NCI-H2081 (cell line): ENCODE measurements at places on chromosomes 6 and 20.

DNA sequence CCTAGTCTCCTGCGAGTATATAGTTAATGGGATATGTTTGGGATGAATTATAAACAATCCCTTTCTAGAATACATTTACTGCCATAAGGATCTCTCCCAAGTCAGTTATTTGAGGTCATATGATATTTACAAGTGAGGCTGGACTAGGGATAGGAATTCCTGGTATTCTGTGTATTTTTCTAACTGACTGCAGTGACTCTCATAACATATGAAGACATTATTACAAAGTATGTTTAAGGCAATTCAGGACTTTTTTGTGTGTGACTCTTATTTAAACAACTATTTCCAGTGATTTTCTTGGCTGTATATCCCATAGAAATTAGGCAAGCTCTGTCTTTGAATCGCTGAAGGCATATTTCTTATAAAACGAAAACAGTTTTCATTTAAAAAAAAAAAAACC is 18.4 kb upstream of the TNFAIP3 start:
- no peak for DNase-seq

DNA sequence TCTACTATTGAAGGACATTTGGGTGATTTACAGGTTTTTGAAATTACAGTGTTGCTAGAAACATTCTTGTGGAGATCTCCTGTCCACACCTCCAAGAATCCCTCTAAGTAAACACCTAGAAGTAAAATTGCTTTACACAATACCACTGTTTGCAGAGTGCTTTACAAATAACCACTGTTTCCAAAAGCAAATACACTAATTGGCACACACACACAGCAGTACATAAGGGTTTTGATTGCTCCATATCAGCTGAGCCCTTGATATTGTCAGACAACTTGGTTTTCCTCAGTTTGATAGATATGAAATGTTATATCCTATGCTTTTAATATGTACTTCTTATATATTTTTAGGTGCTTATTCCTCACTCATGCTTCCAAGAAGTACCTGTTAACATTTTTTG is 6.3 kb downstream of the HMGN4 start:
- peak; percentile 33 for DNase-seq

DNA sequence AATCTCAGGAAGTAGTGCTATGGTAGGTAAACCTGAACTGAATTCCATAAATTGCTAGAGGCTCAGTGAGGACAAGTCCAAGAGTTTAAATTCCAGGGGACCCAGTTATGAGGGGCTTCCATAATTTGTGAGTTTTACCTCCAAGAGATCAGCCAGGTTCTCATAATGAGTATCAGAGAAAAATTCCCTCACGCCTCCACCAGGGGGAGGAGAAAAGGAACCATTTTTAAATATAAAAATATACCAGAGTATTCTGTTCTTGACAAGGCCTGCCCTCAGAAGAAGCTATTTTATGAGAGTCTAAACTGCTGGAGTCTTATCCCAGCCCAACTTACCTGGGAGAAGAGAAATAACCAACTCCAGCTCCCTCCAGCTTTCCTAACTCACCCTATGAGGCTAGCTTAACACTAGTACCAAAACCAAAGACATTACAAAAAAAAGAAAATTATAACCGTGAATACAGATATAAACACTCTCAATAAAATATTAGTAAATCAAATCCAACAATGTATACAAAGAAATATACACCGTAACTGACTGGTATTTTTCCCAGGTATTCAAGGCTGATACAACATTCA is 158.7 kb downstream of the TFAP2A start:
- no peak for DNase-seq

GRCh38 chr20:23254034-23254433 is 96.6 kb upstream of the NXT1 start:
- DNase-seq: no peak

DNA sequence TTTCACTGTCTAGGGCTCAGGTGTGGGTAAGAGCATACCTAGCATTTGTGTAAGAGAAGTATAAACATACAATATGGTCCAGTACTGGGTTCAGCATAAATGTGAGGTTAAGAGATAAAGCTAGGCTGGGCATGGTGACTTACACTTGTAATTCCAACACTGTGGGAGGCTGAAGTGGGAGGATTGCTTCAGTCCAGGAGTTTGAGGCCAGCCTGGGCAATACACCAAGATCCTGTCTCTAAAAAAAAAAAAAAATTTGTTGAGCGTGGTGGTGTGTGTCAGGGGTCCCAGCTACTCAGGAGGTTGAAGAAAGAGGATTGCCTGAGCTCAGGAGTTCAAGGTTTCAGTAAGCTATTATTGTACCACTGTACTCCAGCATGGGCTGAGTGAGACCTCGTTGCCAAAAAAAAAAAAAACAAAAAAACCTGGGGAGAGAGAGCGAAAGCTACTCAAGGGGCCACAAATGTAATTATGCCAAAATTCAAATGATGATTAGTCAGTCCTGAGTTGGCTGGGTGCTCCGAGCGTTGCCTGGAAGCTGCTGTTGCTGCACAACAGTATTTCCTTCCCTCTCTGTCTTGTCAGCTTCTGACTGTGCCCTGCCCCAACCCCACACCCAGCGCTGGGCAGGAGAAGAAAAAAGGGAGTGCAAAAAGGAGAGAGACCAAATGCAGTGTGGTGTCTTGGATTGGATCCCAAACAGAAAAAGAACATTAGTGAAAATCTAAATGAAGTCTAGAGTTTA is 24.0 kb downstream of the CMTR1 start:
- no peak for DNase-seq

- DNase-seq: no peak
Observed at GRCh38 chr20:61369731-61370520, 117.9 kb downstream of the CDH4 start.

- DNase-seq: no peak
Observed at GRCh38 chr6:156697225-156697830, 79.8 kb upstream of the ARID1B start.

- no peak for DNase-seq
Observed at GRCh38 chr6:14211562-14211942, 94.0 kb downstream of the CD83 start.

DNA sequence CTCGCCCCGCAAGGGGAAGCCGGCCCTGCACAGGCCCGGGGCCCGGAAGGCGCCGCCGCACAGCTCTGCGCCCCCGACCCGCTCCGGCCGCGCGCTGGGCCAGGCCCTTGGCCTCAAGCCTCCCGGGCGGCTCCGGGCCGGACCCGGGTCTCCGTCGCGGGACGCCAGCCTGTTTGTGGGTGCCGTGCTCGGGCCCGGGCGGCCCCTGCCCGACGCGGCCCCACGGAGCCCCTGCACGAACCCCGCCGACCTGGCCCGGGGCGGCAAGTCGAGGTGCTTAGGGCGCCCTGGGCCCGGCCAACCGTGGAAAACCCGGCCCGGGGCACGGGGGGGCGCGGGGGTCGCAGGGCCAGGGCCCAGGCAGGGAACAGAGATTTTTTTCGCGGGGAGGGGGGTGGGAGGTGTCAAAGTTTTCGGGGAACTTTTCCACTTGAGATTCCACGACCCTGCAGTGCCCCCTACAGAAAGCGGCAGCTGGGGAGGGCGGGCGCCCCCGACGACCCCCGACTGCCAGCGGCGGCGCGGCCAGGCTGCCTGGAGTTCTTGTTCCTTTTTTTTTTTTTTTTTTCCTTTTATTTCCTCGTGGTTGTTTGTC is 805 bp upstream of the STX16 start:
- no peak for DNase-seq

GRCh38 chr6:153511896-153512496 is 380.9 kb upstream of the RGS17 start:
- peak; percentile 0 for DNase-seq

- DNase-seq: no peak
Observed at GRCh38 chr6:74357321-74357720, 661.3 kb downstream of the CD109 start.

DNA sequence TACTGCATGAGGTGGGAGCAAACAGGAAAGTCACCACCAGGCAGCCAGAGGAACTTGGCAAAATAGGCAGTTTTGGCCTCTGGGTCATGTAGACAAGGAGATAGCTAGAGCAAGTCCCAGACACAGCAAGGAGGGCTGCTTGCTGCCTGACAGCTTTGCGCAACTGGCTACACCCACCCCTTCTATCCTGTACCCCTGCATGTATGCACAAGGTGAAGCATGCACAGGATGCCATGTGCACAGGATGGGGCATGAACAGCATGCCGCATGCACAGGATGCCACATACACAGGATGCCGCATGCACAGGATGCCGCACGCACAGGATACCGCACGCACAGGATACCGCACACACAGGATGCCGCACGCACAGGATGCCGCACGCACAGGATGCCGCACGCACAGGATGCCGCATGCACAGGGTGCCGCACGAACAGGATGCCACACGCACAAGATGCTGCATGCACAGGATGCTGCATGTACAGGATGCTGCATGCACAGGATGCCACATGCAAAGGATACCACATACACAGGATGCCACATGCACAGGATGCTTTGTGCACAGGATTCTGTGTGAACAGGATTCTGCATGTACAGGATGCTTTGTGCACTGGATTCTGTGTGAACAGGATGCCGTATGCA is 104.9 kb upstream of the IYD start:
- no peak for DNase-seq

DNA sequence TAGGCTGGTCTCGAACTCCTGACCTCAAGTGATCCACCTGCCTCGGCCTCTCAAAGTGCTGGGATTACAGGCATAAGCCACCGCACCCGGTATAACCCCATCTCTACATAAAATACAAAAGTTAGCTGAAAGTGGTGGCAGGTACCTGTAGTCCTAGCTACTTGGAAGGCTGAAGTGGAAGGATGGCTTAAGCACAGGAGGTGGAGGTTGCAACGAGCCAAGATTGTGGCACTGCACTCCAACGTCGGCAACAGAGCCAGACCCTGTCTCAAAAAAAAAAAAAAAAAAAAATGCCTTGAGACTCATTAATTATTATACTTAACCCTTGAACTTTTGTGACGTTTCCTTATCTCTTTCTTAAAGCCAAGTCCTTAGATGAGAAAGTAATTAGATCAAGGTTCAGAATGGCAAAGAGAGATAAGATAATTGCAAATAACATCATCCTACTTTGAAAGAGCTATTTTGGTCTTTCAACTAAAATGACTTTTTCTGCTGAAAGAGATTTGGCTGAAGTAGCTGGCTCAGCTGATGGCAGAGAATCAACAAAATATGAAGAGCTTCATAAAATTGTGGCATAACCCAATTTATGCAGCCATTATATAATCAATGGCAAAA is 4.7 kb upstream of the SHLD1 start:
- no peak for DNase-seq

- DNase-seq: no peak
Observed at GRCh38 chr6:139282684-139283083, 9.1 kb downstream of the TXLNB start.

DNA sequence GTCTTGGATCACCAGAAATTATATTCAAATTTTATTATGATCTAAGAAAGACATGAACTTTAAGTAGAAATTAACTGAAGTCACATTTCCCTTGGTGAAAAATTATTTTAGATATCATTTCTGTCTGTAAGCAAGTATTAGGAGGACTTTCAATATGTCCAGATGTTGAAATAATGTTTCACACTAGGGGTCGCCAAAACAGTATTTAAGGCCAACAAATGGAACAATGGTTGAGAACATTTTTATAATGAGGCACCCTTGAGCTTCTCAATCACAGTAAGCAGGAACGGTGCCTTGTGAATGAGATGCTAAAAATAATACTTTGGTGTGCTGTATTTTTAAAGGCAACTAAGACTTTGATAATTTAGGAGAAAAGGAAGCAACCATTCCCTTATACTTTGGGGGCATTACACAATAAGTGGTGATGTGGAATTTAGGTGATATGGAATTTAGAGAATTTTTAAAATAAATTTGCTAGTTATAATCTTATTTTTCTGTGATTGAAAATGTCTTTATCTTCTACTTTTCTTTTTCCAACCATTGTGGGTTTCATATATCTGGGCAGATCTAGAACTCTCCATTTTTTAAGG is 9.6 kb upstream of the SF3B5 start:
- DNase-seq: peak; percentile 44

DNA sequence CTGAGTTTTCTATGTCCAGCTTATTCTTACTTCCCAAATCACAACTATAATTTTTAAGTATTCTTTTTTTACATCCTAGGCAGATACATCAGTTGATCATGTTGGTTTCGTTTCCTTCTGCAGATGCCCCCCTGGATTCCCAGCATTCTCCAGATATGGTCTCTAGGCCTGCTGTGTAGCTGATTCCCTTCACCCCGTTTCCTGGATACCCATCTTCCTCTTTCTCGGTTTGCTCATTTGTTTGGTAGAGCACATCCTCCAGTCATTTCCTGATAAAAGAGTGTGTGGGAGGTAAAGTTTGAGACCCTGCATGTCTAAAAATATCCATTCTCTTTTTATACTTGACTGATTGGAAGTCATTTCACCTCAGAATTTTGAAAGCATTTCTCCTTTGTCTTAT is 66.4 kb downstream of the ANKS1A start:
- no peak for DNase-seq

GRCh38 chr20:33945391-33946081 is 48.2 kb upstream of the RALY start:
- no peak for DNase-seq

GRCh38 chr20:41167118-41167470 is 29.8 kb downstream of the PLCG1 start:
- no peak for DNase-seq

DNA sequence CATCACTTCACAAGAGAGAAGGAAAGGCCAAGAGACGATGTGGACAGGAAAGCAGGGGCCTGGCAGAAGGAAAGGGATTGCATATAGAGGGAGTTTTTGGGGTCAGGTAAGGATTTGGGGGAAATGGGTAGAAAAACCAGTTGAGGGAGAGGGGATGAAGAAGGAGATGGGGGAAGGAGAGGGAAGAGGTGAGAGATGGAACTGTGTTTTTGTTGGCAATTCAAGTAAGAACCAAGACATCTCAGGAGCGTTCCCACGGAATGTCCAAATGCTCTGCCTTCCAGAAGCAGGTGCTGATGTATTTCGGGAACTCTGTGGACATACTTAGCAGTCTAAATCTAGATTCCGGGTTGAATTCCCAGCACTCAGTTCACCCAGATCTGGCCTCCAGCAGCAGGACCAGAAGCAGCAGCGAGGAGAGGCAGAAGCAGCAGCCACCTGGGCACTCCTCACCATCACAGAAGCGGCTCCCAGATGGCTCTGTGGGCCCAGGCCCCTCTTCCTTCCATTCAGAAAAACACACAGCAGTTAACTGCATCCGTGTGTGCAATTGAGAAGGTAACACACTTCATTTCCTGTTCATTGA is 88.8 kb downstream of the DZANK1 start:
- DNase-seq: no peak

GRCh38 chr6:101534821-101535220 is 141.3 kb downstream of the GRIK2 start:
- DNase-seq: no peak

- no peak for DNase-seq
Observed at GRCh38 chr20:6074145-6074561, 20.3 kb upstream of the LRRN4 start.

- DNase-seq: no peak
Observed at GRCh38 chr6:79617518-79617941, 13.6 kb upstream of the SH3BGRL2 start.

- DNase-seq: no peak
Observed at GRCh38 chr20:53748821-53749421, 155.3 kb upstream of the ZNF217 start.

DNA sequence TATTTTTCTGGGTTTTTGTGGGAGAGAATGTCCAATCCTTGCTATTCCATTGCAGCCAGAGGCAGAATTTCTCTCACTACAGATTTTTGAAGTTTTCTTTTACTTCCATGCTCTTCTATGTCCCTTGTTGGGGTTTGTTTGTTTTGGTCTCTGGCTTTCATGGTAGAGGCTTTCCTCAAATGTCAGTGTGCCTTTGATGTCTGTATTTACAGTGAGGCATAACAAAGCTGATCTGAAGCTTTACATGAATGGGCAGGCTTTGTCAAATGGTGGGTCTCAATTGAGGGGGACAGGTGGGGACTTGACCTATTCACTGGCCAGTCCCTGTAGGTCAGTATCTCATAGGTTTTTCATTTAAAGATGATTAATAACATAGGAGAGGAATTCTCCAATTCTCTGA is 8.6 kb upstream of the CARMIL1 start:
- no peak for DNase-seq
